Activated naive CD4-positive, alpha-beta T cell treated with anti-CD3 and anti-CD28 coated beads, Interleukin-2, amount 50 U/mL, for 72 hours (primary cell): ENCODE measurements at places on chromosomes 1 and 21. TPM values are rescaled to one million over a fixed set of nuclear protein-coding genes. Genes with fewer than 3 reads are reported as not detected.

Gene MARK1
- not detected for total RNA-seq

Gene GJA5
- total RNA-seq: not detected

Gene SLC22A15
- 0.16 TPM for total RNA-seq

- no peak for DNase-seq
Measured at GRCh38 chr1:109399326-109399957, 1.7 kb upstream of the SORT1 start.

- no peak for DNase-seq
Measured at GRCh38 chr1:230632273-230632873, 9.9 kb upstream of the COG2 start.

GRCh38 chr1:216632980-216633379, 90.2 kb downstream of the ESRRG start:
- DNase-seq: no peak

DNA sequence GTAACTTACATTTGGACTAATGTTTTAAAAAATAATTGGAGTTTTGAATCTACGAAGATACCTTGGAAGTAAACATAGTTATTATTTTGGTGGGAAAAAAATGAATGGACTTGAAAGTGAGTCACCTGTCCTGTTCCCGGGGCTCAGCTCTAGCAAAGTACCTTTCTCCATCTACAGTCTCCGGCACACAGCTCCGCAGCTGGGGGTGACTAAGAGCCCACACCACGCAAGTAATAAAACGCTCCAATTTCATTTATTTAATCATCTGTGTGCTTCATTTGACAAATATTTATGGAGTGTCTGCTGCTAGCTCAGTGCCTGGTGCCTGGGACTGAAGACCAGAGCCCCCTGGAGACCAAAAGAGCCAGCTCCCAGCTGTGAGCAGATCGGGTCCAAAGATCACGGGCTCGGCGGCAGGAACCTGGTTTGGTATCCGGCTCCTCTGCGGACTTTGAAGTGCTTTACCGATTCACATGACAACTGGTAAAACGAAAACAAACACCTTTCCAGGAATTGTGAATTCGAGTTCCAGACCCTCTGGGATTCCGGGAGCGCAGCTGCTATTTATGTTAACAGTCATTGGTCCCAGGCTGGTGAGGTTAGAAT, 1.7 kb upstream of the RIPK4 start:
- DNase-seq: no peak

DNA sequence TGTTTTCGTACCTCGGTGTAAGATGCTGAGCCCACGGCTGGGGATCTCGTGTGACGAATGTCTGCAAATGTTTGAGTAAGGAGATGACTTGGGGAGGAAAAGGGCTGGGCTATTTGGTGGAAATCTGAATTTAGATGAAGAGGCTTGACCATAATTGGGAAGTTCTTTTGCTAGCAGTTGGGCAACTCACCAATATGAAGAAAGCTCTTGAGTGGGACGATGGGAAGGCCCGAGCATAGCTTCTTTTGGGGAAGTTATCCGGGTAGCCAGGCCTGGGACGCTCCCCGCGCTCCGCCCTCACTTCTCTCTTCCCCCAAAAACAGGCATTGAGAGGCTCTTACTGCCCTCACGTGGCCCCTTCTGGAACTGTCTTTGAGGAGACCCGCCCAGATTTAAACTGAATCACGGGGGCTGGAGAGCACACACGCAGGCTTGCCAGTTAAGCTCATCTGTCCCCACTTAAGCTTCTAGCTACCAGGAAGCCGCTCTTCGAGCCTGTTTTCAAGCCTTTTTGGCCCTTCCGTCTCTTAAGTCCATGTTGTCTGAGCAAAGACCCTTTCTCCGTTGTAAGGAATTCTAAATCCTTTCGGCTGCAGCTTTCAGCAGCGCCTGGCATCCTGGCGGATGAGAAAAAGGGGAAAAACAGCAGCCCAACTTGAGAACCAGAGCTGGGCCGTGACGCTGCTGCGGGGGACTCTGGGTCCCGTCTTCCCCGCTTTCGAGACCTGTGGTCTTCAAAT, 93.1 kb downstream of the NID1 start:
- peak; percentile 86 for DNase-seq

GRCh38 chr1:171582589-171582988, 39.5 kb upstream of the MYOCOS start:
- DNase-seq: no peak

DNA sequence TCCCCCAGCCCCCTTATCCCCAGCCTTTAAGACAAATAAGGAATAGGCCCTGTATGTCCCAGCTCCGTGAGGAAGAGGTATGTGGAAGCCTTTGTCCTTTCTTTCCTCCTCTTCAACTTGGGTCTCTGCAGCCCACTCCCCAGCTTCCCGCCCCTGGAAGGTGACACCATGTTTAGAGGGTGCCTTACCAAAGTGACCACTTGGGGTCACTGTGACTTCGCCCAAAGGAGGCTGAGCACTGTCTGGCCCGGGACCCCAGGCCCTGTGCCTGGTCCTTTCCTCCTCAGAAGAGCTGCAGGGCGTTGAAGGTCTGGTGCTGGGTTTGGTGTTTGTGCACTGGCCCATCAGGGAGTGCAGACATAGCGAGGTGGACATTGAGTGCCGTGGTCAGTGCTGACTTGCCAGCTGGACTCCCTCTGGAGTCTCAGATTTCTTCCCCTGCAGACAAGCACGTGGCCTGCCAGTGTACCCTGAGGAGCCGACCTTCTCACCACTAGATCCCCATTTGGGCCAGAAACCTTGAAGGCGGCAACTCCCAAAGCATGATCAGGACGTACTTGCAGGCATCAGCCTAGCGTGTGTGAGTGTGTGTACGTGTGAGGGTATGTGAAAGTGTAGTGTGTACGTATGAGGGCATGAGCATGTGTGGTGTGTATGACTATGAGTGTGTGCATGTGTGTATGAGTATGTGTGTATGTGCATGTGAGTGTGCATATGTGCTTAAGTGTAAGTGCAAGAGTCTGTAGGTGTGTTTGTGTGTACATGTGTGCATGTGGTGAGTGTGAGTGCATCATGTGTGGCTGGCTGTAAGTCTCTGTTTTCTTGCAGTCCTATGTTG, 181.4 kb upstream of the KIAA0040 start:
- no peak for DNase-seq

DNA sequence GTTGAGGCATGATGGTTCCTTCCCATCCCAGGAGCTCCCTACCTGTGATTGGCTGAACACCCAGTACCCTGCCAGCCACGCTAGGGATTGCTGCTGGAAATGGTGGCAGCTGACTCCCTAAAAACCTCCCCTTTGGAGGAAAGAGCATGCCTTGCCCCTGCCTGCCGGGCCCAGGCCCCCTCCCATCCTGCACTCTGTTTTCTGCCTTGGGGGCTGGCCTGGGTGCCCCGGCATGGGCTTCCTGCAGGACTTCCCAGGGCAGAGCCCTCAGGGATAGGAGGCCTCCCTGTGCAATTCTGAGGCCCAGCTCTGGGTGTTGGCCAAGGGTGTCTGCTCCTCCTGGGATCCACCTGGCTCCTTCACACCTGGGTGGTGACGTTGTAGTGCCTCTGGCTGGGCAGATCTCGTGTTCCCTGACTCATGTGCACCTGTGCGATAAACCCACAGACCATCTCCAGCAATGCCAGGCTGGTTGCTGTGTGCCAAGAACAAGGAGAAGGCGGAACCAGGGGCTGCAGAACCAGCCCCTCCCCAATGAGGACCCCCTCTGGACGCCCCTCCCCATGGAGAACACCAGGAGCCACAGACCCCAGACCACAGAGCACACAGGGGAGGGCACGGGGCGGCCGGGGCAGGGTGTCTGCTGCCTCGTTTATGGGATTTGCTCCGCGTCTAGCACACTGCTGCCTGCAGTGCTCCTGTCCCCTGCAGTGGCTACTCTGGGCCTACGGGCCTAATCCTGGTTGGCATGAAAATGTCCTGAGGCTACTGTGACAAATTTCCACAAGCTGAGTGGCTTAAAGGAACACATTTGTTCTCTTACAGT, 13.6 kb downstream of the CSTB start:
- DNase-seq: no peak

DNA sequence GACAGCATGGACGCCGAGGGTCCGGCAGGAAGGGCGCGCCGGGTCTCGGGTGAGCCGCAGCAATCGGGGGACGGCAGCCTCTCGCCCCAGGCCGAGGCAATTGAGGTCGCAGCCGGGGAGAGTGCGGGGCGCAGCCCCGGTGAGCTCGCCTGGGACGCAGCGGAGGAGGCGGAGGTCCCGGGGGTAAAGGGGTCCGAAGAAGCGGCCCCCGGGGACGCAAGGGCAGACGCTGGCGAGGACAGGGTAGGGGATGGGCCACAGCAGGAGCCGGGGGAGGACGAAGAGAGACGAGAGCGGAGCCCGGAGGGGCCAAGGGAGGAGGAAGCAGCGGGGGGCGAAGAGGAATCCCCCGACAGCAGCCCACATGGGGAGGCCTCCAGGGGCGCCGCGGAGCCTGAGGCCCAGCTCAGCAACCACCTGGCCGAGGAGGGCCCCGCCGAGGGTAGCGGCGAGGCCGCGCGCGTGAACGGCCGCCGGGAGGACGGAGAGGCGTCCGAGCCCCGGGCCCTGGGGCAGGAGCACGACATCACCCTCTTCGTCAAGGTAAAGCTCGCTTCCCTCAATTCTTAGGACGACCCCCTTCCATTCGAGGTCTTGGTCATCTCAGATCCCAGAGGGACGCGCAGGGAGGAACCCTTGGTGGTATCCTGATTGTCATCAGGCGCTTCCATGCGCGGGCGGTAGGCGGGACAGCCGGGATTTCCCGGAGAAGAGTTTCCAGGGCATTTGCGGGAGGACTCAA, 1.6 kb downstream of the CLIC6 start:
- DNase-seq: no peak

GRCh38 chr1:145886816-145887215, 1.1 kb upstream of the ANKRD35 start:
- DNase-seq: no peak
